Stimulated activated CD4-positive, alpha-beta T cell treated with anti-CD3 and anti-CD28 coated beads, Interleukin-4, amount 100 ng/mL, for 4 hours (primary cell): ENCODE measurements at places on chromosomes 3 and 15.

DNA sequence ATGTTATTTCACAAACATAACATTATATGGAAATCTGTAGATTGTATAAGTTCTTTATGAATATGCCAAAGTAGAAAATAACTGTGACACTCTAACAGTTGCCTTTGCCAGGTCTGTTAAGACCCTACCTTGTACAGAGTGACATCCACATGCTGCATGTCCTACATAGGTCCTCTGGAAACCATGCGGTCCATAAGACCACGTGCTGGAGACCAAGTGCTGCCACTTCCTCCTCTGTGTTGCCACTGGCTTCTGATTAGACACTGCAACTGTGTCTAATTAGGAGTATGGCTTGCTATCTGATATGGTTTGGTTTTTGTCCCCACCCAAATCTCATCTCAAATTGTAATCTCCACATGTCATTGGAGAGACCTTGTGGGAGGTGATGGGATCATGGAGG, 855.5 kb upstream of the SEMA6D start:
- no peak for DNase-seq

DNA sequence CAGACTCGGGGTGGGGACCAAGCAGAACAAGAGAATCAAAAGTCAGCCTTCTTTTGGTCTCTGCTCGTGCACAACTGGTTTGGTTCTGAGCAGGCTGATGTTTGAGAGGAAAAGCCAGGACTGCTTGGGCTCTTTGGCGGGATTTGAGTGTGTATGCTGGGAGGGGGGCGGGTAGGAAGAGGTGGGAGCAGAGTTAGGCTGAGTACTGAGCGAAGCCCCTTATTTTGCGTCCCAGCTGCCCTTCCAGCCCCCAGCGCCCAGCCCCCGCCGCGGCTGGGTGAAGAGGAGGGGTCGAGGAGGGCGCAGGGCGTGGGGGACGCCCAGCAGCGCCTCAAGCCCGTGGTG, 153.5 kb upstream of the GOLIM4 start:
- DNase-seq, result no peak

- DNase-seq, result no peak
These were observed 18.4 kb downstream of the CTXND1 start for GRCh38 chr15:80233581-80233980.

- no peak for DNase-seq
These were observed 91.5 kb upstream of the MEF2A start for GRCh38 chr15:99473981-99474906.

DNA sequence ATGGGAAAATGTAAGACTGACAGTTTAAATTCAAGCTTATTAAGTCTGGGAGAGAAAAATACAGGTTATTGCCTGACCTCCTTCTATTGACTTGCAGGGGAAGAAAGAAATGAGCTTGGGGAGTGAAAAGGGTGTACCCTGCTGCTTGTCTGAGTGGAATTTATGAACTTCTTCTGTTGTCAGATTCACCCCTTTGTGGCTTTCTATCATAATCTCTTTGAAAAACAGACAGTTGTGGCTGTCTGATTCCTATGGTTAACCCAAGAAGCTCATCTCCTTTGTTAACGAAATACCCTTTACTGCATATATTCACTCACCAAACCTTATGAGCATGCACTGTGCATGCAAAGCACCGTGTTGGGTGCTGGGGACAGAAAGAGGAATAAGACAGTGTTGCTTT, 22.5 kb downstream of the GPD1L start:
- DNase-seq, result no peak

DNA sequence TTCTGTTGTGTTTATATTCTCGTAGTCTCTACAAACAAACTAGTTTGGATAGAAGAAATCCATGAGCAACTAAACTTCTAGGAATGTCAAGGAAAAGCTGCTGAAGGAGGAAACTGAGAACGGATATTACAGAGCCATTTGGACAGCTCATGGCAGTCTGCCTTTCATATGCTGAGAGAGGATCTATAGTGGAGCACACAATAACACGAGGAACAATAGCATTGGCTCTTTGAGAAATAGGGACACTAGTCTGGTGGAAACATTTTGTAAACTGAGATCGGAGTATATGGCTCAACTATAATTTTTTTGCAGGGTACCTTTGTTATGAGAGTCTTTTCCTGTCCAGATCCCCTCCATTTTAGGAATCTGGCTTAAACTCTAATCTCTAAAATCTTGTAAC, 200.5 kb downstream of the CLSTN2 start:
- no peak for DNase-seq

DNA sequence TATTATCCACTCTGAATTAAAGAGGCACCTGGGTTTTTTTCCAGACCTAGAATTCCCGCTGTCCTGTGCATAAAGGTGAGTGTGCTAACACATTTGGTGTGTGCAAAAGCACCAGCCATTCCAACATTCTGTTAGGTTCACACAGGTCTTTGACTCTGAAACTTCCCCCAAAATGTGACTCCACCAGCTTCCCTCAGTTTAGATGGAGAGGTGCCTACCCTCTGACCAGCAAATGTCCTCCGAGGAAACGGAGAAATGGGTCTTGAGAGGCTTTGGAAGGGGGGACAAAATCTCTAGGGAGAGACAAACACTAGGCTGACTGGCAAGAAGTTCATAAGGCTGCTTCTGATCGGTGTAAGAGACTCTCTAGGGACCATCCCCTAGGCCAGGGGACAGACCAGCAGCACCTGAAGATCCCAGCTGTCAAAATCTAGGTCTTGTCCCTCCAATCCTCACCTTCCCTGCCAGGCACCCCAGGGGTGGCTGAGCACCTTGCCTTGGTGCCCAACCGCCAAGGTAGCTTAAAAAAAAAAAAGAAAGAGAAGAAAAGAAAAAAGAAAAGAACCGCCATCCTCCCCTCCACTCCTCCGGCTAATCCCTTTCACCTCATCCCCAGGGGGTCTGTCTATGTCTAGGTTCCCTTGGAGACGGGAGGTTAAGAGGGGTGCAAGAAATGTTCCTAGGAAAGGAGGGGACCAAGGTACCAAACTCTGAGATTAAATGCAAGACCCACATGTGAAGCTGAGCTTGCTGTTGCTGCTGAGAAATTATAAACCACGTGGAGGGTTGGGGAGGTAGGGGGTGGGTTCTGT, 2.0 kb upstream of the MECOM start:
- no peak for DNase-seq
